ENCODE measurements at places on chromosomes 5 and 9.

GRCh38 chr9:113515862-113516261 is 52.3 kb downstream of the RGS3 start:
- no peak for DNase-seq

- no peak for DNase-seq
Observed at GRCh38 chr9:18675973-18676372, 202.0 kb downstream of the ADAMTSL1 start.

DNA sequence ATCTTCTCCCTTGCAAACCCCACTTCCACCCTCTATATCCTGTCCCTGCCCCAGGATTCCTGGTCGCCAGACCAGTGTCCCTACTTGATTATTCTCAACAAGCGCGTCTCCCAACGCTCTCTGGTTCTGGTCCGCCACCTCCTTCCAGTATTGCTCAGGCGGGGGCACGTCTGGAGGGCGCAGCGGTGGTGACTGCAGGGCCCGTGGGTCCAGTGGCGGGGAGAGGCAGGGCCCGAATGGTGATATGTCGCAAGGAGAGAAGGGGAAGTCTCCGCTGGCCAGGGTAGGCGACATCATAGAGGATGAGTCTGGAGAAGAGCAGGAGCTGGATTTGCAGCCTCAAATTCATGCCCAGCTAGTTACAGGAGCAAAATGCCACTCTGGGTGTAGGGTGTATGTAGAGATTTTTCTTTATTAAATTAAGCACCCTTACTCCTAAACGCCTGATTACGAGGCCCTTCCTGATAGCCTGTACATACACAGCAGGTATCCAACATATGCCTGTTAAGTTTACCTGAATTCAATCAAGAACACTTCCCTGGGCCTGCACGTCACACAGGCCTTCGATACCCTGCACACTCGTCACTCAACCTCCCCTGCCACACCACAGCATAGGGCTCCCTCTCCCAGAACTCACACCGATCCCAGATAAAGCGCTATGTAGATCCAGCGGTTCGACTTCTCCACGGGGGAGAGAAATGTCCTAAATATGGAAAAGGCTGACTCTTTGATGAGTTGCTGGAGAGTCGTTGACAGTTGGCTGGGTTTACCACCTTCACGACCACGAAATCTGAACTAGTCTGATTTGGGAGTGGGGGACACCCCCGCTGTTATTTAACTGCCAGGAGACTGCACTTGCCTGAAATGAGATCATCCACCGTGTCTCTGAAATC is 4.8 kb downstream of the MCIDAS start:
- no peak for DNase-seq

GRCh38 chr9:96139592-96140295 is 162.2 kb downstream of the HSD17B3 start:
- DNase-seq = peak; percentile 90

- DNase-seq = no peak
Observed at GRCh38 chr5:164688437-164688836, 1183.0 kb downstream of the MAT2B start.

- peak; percentile 73 for DNase-seq
Observed at GRCh38 chr5:102959055-102959454, 160.9 kb downstream of the GIN1 start.

DNA sequence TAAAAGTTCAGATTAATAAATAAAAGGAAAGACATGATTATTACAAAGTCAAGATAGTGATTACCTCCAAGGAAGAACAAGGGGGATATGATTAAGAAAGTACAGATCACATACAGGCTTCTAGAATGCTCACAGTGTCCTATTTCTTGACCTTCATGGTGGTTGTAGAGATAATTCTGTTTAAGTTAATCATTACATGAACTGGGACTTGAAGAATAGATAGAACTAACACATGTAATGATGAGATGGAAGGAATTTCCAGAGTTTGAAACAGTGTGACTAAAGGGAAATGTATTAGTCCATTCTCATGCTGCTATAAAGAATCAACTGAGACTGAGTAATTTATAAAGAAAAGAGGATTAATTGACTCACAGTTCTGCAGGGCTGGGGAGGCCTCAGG is 72.7 kb downstream of the LURAP1L start:
- DNase-seq = no peak

DNA sequence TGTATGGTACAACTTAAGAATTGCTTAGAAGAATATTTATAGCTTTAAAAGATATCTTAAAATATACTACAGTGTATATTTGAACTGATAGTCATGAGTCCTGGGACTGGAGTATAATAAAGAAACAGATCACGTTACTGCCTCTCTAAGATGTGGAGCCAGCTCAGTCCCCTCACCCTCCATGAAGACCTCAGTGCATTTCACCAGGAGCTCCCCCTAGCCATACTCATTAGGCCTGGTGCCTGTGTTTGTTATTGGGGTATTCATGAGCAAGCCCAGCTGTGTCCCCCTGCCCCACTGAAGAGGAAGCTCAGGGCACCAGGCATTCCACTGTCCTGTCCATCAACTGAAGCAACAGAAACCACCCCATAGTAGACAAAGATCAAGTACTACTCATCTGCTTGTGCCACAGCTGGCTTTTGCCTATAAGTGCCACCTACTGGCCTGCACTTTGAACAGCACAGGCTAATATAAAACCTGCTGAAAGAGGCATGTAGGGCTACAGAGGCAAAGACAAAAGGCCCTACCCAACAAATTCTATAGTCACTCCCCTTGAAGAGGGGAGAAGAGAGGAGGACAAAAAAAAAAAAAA is 850.2 kb upstream of the NUDT12 start:
- DNase-seq = peak; percentile 1
